ENCODE measurements at places on chromosomes 5 and 9.

GRCh38 chr5:8333977-8334376 lies 465.0 kb downstream of the MTRR start:
- no peak for DNase-seq

DNA sequence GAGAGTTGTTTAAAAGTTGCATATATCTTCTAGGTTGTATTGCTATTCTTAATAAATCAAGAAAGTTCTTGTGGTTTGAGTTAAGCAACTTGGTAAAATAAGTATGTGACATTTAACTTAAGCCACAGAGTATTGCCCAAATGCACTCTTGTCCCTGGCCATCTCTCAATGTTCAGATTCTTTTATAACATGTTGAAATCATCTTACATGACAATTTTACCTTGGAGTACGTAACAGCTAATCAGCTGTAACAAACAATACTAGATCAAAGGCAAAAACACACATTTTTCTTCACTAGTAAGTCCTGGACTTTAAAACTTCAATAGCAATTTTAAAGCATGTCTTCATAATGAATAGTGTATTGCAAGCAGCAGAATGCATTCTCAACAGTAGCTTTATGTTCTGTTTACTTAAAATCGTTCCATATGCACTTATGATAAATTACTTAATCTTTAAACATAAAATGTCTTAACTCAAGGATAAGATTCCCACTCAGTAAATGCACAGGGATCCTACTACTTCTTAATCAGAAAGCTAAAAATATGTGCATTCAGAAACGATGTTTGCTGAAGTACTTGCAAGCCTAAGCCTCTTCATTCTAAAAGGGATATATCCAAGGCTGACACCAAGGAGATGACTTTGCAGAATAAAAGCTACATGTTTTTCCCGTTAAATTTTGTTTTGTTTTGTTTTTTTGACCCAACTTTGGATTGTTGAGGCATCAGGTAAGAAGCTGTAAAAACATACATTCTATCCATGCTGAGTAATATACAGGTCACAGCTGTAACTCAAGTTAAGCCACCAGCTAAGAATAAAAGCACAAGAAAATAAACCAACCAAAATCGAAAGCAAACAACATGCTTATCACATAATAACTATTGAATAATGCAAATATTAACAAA lies 86.1 kb upstream of the NFIB start:
- DNase-seq = no peak

GRCh38 chr9:112861155-112861554 lies 29.5 kb downstream of the SLC46A2 start:
- no peak for DNase-seq

DNA sequence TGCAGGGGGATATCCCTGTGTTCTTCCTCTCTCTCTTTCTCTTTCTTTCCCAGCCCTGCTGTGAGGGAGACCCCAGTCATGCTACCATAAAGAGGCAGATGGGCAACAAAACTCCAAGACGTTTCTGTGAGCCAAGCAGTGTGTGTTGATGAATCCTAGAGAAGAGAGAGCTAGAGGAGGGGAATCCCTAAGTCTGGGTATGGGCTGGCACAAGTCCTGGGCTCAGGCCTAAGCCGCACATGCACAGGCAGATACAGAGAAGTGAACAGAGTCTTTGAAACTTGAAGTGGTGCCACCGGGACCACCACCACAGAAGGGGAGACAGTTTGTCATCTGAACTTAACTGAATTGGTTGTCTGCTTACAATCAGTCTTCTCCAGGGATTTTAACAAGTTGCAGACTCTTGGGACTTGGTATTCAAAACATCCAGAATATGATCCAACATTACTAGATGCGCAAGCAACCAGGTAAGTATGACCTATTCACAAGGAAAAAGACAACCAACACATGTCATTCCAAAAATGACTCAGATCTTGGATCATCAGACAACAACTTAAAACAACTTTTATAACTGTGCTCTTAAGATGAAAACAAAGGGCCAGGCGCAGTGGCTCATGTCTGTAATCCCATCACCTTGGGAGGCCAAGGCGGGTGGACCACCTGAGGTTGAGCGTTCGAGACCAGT lies 10.4 kb upstream of the FAM120A start:
- no peak for DNase-seq

DNA sequence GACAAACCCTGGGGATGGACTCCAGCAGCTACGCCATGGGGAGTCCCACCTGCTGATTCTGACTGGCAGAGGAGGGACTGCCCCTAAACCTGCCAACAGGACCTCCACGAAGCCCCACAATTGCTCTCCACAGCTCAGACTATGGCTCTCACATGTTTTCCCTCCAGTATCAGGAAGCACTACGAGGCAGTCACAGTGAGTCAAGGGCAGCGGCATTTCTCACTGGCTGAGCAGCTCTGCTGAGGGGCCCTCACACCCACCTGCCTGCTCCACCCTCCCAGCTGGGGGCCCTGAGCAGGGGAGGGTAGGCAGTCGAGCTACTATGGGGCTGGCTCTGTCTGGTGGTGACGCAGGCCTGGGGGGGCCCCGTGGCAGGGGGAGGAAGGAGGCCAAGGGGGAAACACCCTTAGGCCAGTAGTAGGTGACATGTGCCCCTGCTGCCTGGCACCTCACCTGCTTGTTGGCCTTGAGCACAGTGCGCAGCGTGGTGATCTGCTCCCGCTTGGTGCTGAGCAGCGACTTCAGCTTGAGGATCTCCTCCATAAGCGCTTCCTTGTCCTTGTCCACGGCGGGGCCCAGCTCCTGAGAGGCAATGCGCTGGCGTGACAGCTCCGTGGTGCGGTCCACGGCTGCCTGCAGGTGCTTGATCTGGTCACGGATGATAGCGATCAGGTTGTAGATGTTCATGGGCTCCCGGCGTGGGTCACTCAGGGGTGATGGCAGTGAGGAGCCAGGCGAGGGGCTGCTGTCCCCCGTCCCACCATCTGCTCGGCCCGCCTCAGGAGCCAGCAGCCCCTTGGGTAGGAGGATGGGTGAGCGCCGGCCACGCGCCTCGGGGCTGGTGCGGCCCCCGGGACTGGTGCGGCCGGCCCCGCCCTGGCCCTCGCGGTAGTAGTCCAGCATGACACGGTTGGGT lies 46.3 kb downstream of the BICD2 start:
- DNase-seq = no peak

GRCh38 chr5:138488481-138488945 lies 23.2 kb downstream of the EGR1 start:
- no peak for DNase-seq

DNA sequence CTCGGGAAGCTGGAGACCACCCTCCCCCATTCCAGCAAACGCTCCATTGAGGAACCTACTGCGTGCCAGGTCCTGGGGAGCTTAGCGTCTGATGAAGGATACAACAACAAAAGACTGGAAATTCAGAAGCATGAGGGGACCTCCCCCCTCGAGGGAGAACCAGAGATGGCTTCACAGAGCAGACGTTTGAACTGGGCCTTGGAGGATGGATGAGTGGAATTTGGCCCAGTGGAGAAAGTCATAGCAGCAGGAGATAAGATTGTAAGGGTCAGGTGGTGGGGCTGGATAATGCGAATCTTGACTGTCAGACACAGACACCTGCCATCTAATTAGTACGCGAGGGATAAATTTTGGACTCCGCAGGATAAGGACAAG lies 1.2 kb upstream of the SLC25A51 start:
- DNase-seq = no peak

DNA sequence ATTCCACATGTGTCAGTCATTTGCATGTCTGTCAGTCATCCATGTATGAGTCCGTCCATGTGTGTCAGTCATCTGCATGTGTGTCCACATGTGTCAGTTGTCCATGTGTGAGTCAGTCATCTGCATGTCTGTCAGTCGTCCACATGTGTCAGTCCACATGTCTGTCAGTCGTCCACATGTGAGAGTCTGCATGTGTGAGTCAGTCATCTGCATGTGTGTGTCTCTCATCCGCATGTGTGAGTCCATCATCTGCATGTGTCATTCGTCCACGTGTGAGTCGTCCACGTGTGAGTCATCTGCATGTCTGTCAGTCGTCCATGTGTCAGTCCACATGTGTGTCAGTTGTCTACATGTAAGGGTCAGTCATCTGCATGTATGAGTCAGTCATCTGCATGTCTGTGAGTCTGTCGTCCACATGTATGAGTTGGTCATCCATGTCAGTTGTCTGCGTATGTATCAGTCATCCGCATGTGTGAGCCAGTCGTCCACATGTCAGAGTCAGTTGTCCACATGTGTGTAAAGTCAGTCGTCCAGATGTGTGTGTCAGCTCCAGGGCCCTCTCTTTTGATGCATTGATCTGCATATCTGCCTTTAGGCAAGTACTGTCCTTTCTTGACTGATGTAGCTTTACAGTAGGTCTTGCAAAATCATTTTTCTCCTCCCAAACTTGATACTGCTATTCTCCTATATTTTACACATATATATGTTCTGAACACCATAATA lies 72.5 kb upstream of the CACNA1B start:
- DNase-seq = peak; percentile 28

Data from lung microvascular endothelial cell (primary cell).